ENCODE measurements at places on chromosomes 2 and 18.

DNA sequence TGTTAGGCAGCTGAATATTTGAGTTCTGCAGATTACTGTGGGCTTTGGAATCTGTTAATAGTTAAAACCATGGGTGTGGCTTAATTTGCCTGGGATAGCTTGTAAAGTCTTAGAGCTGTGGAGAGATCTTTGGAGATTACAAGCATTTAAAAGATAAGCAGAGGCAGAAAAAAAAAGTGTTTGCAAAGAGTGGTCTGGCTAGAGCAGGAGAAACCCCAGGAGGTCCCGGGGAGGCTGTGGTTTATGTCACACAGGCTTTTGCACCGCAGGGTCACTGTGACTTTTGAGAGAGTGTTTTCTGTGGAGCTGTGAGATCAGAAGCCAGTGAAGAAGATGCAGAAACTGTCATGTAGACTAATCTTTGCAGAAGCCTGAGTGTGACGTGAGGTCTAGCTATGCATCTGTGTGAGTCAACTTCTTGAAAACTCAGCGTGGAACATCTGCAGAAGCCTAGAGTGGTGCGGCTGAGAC, 49.0 kb downstream of the SETBP1 start:
- H3K36me3 ChIP-seq, result no peaks in the 10 kb centered on the region
- peaks cover 53% of the 10 kb centered on the region for H3K4me1 ChIP-seq
- no peaks in the 10 kb centered on the region for H3K27me3 ChIP-seq
- peak overlapping the region; percentile 17 for H3K27ac ChIP-seq

DNA sequence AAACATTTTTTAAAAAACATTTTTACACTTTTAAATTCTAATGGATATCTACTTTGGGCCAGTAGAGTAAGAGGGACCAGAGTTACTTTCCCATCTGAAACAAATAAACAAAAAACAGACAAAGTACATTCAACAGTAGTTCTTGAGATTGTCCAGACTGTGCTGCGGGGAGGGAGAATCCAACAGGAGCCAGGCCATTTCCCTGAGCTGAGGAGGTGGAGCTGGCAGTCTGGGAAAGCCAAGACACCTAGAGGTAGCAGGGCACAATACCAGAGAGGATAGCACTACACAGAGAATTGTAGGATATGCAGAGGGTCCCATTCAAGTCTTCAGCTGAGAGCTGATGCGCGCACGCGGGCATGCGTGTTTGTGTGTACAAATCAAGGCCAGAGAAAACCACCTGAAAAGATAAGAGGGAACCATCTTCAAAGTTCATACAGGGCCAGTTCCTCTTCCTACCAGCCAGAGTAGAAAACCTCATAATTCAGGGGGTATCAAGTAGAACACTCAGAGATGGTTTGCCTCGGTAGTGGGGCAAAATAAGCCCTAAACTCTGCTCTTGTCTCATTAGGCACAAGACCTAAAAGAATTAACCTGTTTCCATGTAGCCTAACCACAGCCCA, 44.0 kb downstream of the PTRHD1 start:
- no peak overlapping the region for H3K4me3 ChIP-seq
- peaks cover 4% of the 10 kb centered on the region for H3K36me3 ChIP-seq
- no peak for DNase-seq
- H3K27me3 ChIP-seq, result no peaks in the 10 kb centered on the region
- no peaks in the 10 kb centered on the region for H3K4me1 ChIP-seq

DNA sequence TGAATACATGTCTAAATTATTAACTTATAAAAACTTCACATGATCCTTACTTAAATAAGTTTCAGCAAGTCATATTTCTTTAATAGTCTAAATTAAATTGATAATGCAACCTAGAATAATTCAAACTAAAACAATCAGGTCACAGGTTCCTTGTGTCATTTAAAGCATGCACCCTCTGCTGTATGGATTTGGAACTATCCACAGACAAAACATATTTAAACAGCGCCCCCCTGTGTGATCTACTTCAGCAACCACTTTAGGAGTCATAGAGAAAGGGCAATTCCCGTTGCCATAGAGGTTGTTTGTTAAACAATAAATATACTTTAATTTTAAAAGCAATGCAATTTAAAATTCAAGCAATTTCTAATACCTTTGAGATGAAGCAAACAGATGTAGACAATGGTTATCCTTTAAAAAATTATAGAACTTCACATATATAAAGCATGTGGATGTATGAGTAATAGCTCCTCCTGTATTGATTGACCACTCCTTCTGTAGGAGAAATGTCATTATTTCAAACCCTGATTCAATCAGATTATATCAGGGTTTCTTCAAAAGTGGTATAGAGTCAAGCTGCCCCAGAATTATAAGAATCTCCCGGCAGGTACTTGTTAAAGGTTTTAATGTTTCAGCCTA, 21.2 kb downstream of the GRB14 start:
- no peaks in the 10 kb centered on the region for H3K4me1 ChIP-seq
- H3K4me3 ChIP-seq, result no peak overlapping the region
- H3K36me3 ChIP-seq, result no peaks in the 10 kb centered on the region
- H3K27ac ChIP-seq, result no peak overlapping the region
- H3K27me3 ChIP-seq, result no peaks in the 10 kb centered on the region
- DNase-seq, result peak; percentile 81

- no peak for DNase-seq
- H3K27ac ChIP-seq, result no peak overlapping the region
- H3K4me1 ChIP-seq, result no peaks in the 10 kb centered on the region
- H3K4me3 ChIP-seq, result no peak overlapping the region
Measured at GRCh38 chr2:226023383-226023782, 623.9 kb downstream of the NYAP2 start.

DNA sequence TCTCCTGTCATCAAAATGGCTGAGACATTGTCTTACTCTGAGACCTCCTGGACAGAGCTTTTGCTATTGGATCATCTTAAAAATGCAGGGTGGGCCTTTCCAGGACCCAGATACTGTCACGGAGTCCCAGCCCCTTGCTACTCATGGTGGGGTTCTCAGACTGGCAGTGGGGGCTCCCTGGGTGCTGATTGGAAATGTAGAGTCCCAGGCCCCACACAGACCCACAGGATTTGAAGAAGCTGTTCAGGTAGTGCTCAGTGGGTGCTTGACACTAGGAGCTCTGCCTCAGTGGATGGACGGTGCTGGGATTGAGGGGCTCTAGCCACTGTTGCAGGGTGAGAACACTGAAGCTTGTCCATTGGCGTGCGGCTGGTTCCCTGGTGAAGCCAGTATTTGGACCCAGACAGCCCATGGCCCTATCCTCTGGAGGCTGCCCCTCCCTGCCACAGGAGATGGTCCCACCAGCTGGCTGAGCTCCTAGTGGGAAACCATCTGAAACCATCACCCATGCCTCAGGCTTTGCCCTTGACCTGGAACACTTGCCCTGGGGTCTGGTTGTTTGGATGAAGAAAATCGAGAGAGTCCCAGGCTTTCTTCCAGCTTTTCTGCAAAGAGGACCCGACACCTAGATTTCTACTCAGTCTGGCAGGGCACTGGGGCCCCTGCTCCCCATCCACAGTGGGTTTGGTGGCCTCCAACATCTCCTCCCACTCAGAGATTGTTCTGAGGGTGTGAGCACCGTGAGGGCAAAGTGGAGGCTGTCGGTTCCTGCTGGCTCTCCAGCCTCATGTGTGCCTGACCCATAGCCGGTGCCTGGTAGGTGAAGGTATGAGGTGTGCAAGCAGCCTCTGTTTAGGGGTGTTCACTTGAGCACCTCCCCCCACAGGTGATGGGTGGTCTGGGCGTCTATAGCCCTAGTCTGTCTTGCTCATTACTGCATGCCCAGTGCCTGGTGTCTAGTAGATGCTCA, 30.1 kb downstream of the MROH2A start:
- H3K27ac ChIP-seq, result no peak overlapping the region
- H3K27me3 ChIP-seq, result no peaks in the 10 kb centered on the region
- no peak for DNase-seq
- H3K4me3 ChIP-seq, result no peak overlapping the region
- H3K4me1 ChIP-seq, result no peaks in the 10 kb centered on the region

- H3K27me3 ChIP-seq, result no peaks in the 10 kb centered on the region
- no peaks in the 10 kb centered on the region for H3K36me3 ChIP-seq
- no peak overlapping the region for H3K27ac ChIP-seq
Measured at GRCh38 chr2:44555700-44556099, 194.0 kb downstream of the CAMKMT start.

DNA sequence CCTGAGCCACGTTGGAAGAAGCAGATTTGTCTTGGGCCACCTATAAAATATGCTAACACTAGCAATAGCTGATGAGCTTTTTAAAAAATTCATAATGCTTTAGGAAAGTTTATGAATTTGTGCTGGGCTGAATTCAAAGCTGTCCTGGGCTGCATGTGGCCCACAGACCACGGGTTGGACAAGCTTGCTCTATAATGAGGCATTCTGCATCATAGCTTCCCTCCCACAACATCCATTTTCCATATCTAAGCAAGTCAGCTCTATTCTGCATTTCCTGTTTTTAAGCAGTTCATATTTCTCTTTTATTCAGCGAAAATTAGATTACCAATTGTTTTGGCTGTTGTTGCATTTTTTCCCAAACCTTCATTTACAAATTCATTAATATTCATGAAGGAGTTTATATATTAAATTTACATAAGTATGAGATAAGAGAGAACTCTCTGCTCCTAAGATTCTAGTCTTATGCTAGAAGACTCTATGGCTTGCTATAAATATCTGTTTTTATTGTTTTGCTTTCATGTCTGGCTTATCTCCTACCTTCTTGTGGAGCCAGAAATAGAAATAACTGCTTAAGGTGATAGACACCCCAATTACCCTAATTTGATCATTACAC, 114.5 kb upstream of the HNRNPA3 start:
- no peaks in the 10 kb centered on the region for H3K36me3 ChIP-seq
- H3K4me3 ChIP-seq, result no peak overlapping the region
- DNase-seq, result no peak

DNA sequence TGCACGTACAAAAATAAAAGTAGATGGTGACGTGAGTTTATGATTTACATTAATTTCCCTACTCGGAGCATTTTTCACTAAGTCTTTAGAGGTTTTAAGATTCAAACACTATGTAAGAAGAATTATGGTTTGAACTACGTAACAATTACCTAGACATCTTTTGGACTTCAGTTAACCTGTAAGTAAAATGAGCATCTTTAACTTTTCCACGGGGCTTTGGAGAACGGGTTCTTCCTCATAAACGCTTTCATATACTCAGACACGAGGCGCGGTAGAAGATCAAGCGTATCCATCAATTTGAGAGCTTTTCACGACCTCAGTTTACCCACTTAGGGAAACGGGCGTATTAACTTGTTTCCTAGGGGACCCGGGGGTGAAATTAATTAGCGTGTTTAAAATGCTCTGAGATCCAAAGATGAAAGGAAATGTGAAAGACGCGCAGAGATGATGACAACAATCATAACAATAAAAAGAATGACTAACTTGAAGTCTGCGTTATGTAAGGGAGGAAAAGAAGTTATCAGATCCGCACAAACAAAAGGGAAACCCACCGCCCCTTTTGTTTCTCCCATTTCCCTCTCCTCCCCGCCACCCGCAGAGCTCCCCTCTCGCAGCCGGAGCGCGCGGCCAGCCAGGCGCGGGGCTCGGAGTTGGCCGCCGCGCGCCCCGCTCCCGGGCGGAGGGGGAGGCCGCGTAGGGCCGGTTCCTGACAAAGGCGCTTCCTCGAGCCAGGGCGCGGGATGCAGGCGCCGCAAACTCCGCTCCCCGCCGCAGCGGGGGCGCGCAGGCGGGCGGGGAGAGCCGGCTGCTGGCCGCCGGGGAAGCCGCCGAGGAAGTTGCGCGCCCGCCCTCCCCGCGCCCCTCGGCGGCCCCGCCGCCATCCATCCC, 807 bp downstream of the PELI1 start:
- H3K36me3 ChIP-seq, result no peaks in the 10 kb centered on the region
- H3K27me3 ChIP-seq, result no peaks in the 10 kb centered on the region
- H3K27ac ChIP-seq, result peak overlapping the region; percentile 94
- H3K4me3 ChIP-seq, result peak overlapping the region; percentile 74

DNA sequence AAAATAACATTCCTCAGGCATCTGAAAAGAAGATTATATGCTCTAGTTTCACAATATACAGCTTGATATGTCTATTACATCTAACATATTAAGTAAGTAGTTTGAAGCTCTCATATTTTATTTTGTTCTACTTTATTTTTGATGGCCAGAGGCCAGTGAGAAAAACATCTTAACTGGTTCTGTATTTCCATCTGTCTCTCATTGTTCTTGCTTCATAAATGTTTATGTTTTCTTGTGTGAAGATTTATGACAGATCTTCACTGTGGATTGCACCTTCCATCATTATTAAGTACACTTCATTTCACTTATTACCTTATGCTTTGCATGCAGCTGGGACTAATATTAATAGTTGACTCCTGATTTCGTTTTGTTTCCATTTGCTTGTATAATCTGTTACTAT, 511.2 kb downstream of the TSN start:
- no peak for DNase-seq
- no peaks in the 10 kb centered on the region for H3K4me1 ChIP-seq
- H3K36me3 ChIP-seq, result no peaks in the 10 kb centered on the region
- H3K4me3 ChIP-seq, result no peak overlapping the region
- no peak overlapping the region for H3K27ac ChIP-seq
- H3K27me3 ChIP-seq, result no peaks in the 10 kb centered on the region

- H3K27ac ChIP-seq, result peak overlapping the region; percentile 77
- no peaks in the 10 kb centered on the region for H3K27me3 ChIP-seq
- DNase-seq, result no peak
Measured at GRCh38 chr2:41962922-41963622, 84.7 kb upstream of the PKDCC start.

- H3K4me3 ChIP-seq, result no peak overlapping the region
- H3K36me3 ChIP-seq, result no peaks in the 10 kb centered on the region
- no peaks in the 10 kb centered on the region for H3K27me3 ChIP-seq
- no peak for DNase-seq
Measured at GRCh38 chr18:33581856-33582255, 3.8 kb downstream of the ASXL3 start.

GRCh38 chr2:119011162-119011909, 69.3 kb downstream of the MARCO start:
- H3K27me3 ChIP-seq, result peaks cover 37% of the 10 kb centered on the region
- peak; percentile 86 for DNase-seq
- no peaks in the 10 kb centered on the region for H3K4me1 ChIP-seq
- no peak overlapping the region for H3K4me3 ChIP-seq
- no peak overlapping the region for H3K27ac ChIP-seq

GRCh38 chr2:11876436-11876835, 130.0 kb downstream of the LPIN1 start:
- DNase-seq, result no peak
- H3K4me3 ChIP-seq, result no peak overlapping the region
- H3K27me3 ChIP-seq, result no peaks in the 10 kb centered on the region
- H3K27ac ChIP-seq, result no peak overlapping the region

DNA sequence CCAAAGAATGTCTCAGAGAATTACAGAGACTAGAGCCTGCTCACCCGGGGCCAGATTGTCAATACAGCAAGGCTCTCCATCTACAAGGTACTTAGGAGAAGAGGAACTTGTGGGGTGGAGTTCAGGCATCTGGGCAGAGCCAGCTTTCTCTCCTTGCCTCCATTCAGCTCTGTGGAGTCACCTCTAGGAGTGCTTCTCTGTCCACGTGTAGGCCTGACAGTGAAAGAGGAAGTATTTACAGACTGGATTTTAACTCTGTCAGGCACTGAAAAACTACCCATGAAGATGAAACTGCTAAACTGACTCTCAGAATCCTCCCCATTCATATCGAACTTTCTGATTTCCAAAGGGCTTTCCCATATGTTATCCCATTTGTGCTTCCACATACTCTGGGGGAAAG, 315.6 kb downstream of the SETBP1 start:
- H3K27ac ChIP-seq, result no peak overlapping the region
- no peaks in the 10 kb centered on the region for H3K4me1 ChIP-seq
- no peaks in the 10 kb centered on the region for H3K36me3 ChIP-seq
- H3K27me3 ChIP-seq, result no peaks in the 10 kb centered on the region
